ENCODE measurements at places on chromosomes 4 and X. TPM values are rescaled to one million over a fixed set of nuclear protein-coding genes. Genes with fewer than 3 reads are reported as not detected.

- no peak for DNase-seq
Measured at GRCh38 chr4:180528003-180528402, 1715.2 kb upstream of the TENM3 start.

GRCh38 chr4:78149751-78150542 is 92.8 kb downstream of the FRAS1 start:
- DNase-seq: no peak

GRCh38 chr4:76611616-76612207 is 176.7 kb downstream of the SHROOM3 start:
- DNase-seq: peak; percentile 63

GRCh38 chr4:6441202-6441582 is 31.2 kb downstream of the PPP2R2C start:
- DNase-seq: no peak

GRCh38 chrX:134999469-134999868 is 8.7 kb downstream of the SMIM10 start:
- peak; percentile 71 for DNase-seq

Gene EDA2R
- total RNA-seq: 9.2 TPM
